ENCODE measurements at places on chromosomes 2 and 18.

DNA sequence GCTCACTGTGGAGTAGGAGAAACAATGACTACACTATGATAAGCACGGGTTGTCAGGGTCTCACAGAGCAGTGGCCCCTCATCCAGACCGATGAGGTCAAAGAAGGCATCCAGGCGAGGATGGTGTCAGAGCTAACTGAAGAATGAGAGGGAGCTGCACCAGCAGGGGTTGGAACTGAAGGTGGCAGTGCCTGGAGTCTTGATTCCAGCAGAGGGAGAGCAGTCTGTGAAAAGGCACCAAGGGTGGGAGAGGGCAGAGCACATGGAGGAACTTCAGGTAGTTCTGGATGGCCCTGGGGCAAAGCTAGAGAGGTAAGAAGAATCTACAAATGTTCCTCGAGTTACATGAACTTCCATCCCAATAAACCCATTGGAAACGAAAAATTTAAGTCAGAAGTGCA is 12.6 kb downstream of the ELMOD3 start:
- DNase-seq = no peak

- no peak for DNase-seq
These were observed 193.2 kb upstream of the HNMT start for GRCh38 chr2:137771064-137771463.

DNA sequence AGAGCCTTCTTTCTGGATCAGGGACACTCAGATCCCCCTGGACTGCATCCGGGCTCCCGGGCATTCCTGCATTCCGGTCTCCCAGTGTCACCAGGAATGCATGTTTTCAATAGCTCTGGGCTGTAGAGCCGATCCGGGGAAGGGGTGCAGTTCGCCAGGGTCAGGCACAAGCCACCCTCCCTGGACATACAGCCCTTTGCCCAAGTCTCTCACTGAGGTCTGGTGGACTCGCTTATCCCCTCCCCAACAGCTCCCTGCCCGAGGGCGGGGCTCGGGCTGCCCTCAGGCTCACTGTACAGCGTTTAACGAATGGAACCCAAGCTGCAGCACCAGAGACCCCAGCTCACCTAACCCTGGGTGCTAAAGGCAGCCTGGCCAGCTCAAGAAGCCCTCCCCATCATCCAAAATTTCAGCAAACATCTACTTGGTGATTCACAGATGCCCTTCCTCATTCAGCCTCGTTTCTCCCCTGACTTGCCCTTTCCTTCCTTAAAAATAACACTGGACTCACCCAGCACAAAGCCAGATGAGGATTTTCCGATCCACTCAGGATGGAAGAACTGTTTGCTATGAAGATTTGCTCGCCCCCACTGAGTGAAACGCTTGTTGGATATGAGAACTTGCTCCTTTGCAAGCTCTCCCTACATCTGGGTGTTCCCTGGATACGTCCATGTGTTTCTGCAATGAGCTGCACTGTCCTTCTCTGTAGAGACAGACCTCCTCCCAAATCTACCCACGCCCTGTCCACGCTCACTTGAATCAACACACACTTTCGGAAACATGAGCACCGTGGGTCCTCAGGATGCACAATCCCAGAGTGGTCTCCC is 58.1 kb downstream of the PXDN start:
- DNase-seq = peak; percentile 37

GRCh38 chr2:178177066-178177679 is 17.1 kb upstream of the OSBPL6 start:
- DNase-seq = peak; percentile 58

DNA sequence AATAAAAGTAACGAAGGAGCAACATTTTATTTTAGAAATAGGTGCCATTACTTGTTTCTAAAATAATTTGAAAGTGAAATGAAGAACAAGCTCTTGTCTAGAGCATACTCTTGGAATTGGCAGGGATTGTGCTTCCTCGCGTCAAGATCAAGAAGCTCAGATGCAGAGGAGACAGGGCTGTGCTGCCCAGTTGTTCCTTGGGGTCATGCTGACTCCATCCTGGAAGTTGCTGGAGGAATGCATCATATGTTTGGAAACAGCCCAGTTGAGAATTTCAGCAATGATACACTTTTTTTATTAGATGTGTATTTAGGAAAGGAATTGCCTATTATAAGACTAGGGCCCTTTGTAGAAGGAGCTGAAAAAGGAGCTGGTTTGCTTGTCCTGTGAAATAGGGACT is 17.2 kb downstream of the LTBP1 start:
- DNase-seq = peak; percentile 35

GRCh38 chr18:45980229-45980628 is 13.1 kb upstream of the EPG5 start:
- DNase-seq = no peak

DNA sequence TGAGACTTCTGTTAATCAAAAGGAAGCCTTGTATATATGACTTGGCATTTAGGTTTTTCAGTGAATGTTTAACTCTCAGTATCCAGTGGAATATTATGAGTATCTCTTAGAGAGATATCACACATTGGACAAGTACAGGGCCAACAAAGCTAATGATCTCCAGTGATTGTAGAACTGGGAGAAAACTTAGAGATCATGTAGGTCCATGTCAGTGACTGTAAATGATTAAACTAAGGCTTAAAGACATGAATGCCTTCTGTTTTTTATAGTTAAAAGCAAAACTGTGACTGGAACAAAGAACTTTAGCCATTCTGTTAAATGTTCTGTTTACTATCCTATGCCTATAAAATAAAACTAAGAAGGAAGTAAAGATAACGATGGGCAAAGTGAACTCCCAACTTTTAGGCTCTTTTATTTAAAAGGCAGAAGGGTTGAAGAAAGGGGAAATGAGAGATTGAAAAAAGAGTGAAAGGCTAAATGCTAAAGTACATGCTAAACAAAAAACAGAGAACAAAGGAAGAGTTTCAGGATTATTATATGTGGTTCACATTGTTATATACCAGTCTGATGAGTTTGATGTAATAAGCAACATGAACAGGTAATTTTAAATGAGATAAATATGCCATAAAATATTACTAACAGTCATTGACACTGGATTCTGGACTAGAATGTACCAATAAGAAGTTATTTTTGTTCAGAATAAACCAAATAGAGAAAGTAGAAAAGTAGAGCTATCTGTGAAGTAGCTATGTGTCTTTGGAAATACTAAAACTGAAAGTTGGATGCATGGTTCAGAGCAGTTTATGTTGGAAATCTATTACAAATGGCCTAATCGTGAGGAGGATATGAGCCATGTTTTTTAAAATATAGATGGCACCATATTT is 37.1 kb upstream of the TNFRSF11A start:
- no peak for DNase-seq

DNA sequence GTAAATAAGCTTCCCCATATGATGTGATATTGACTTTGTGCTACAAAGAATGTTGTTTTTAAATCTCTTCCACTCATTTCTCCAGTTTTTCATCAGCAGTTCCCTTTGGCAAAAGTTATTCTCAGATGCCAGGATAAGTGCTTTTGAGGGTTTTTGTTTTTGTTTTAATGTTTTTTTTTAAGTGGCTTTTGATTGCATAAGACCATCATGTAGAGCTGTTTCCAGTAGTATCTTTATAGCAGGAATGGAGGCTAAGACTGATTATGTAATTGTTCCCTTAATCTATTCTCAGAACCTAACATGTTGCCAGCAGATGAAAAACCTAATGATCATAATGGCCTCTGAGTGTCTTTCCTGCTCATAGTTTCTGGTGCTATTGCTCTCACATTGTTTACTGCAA is 77.9 kb downstream of the CABLES1 start:
- DNase-seq = peak; percentile 11

- no peak for DNase-seq
These were observed 103.3 kb downstream of the COL6A3 start for GRCh38 chr2:237310515-237311114.

- no peak for DNase-seq
These were observed 16.3 kb downstream of the CNDP2 start for GRCh38 chr18:74512321-74513053.

GRCh38 chr2:228615496-228615895 is 434.0 kb upstream of the SPHKAP start:
- peak; percentile 26 for DNase-seq

DNA sequence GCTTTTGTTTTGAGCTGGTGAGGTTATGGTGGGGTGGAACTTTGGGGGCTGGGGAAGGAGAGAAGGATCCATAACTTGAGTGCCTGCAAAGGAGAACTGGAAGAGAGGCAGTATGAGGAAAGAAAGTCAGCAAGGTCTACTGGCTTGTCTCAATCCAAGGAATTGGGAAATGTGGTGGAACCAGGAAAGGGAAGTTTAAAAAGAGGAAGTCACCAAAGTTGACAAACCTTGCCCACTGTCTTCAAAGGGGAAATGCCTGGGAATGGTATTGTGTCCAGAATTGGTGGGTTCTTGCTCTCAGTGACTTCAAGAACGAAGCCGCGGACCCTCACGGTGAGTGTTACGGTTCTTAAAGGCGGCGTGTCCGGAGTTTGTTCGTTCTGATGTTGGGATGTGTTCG is 304.1 kb upstream of the FAM98A start:
- no peak for DNase-seq

DNA sequence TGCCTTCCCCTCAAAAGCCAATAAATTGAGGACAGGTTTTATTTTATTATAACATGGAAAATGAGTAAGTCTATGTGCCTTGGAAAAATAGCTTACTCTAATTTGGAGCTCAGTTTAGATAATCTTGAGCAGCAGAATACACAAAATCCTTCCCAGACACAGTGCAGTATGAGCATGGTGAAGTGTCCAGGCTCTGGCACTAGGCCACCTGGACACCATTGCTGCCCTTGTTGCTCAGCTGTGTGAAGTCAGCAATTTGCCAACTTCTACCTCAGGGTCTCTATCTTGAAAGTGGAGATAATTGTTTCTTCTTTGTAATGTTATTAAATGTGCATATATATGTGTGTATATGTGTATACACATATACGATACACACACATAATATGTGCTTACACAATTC is 104.9 kb upstream of the CAVIN2 start:
- DNase-seq = no peak

DNA sequence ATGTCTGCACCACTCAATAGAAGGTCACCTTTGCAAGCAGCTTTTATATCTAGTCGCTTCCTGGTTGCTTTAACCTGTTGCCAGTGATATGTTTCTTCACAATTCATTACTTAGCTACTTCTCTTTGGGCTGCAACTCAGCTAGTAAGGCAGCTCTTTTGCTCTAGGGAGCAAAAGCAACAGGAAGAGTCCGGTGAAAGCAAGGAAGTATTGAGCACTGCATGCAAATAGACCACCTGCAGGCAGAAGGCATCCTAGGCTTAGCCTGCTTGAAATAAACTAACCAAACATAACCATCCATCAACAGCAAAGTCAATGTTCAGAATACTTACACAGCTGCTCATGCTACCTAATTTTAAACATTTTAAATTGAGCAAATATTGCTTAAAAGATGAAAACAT is 529.2 kb upstream of the LINC00305 start:
- no peak for DNase-seq

DNA sequence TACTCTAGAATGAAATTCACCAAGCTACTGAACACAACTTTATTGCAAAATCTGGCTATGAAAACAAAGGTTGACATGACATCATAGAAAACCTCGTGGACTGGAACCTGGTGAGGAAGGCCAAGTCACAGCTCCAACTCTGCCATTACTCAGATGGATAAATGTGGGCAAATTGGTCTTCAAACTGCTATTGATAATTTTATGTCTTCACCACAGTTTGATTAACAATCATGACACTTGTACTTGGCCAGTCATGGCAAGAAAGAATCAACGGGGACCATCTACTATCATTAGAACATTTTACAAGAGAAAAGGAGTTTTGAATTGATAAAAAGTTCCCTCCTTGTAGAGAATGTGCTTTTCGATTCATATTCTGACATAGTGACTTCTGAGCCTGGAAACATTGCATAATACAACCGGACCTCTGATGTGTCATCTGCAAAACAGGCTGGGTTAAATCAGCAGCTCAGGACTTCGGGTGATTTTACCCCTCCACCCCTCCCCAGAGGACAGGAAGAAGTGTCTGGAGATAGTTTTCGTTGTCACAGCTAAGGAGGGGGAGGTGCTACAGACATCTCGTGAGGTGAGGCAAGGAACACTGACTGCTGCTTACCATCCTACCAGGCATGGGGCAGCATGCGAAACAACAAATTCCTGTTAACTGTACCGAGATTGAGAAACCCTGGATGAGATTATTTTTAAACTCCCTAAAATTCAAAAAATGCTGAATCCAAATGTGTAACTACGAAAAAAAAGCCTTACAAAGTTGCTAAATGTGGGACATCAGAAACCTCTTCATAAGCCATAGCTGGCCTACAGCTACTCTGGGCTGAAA is 8.4 kb downstream of the L3MBTL4 start:
- peak; percentile 56 for DNase-seq

- DNase-seq = peak; percentile 18
These were observed 183.4 kb upstream of the CDH7 start for GRCh38 chr18:65567372-65567771.

DNA sequence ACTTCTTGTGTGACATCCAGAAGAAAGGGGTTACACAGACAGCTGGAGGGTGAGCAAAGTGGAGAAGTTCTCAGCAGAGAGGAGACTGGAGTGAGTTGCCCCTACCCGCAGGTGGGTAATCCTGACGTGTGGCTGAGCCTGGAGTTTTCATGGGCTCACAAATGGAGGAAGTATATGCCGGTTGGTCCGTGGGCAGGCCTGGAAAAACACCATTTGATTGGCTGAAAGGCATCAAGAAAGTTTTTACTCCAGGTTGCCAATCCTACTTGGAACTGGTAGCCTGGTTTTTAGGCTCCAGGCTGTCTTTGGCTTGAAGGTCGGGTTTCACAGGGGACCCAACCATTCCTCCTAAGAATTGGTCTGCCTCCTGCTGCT is 1177.4 kb upstream of the LRRTM1 start:
- no peak for DNase-seq

DNA sequence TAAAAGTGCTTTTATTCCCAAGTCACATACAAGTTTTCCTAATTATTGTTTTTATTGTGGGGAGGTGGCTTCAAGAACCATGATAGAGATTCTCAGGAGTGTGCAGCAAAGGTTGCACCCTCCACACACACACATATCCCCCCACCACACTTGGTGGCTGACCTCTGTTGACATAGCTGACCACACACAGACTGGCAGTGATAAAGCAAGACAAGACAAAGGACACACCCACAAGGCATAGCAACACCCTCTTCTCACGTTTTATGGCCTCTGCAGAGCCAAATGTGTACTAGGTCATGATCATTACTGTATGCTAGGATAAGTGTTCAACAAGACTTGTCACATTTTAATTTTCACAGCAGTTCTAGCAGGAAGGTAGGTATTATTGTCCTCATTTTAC is 143.0 kb upstream of the EPC2 start:
- no peak for DNase-seq

GRCh38 chr2:14285812-14286211 is 346.7 kb upstream of the LRATD1 start:
- no peak for DNase-seq

- no peak for DNase-seq
These were observed 65.3 kb downstream of the RHOB start for GRCh38 chr2:20512061-20512605.

DNA sequence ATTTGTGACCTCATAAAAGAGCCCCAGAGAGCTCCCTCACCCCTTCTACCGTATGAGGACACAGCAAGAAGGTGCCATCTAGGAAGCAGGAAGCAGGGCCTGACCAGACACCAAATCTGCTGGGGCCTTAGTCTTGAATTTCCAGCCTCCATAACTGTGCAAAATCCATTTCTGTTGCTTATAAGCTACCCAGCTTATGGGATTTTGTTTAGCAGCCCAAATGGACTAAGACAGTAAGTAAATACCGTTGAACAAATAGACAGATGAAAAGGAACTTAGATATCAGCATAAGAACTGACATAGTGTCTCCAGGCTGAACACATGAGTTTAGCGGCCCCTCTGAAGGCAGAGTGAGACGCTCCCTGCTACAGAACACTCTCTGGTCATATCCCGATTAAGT is 130.9 kb downstream of the UXS1 start:
- DNase-seq = no peak

GRCh38 chr2:218501665-218502064 is 66.5 kb downstream of the USP37 start:
- peak; percentile 32 for DNase-seq

- DNase-seq = no peak
These were observed 433.0 kb upstream of the REG3G start for GRCh38 chr2:78592491-78592890.

Data from fibroblast of skin of right quadriceps (primary cell).